ENCODE measurements at places on chromosomes 3 and 15.

DNA sequence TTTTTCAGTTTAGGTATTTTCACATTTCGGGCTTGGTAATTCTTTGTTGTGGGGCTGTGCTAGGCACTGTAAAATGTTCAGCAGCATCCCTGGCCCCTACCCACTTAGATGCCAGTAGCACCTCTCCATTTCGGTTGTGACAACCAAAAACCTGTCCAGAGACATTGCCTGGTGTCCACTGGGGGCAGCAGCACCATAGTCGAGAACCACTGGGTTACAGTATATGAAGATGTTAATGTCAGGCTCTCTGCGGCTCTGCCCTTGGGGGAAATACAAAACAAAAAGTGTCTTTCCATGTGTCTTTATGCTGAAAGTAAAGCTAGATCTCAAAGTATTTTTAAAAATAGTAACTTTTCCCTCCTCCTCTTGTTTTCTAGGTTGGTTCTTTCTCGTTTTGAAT is 177.2 kb downstream of the ITPR1 start:
- no peak for DNase-seq

DNA sequence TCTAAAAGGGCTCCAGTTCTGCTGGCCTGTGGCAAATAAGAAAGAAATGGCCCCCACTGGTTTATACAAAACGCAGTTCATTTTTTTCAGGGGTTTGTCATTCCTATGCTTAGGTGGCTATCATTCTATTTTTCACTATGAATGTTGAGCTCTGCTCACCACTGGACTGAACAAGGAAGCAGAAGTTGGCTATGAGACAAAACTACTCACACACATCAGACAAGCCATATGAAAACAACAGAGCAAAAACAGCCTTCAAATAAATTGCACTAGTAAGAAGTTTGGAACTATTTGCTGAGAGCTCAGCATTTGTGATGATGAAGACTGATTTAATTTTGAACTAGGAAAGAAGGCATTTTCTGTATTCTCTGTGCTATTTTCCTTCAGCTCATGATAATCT is 328.5 kb downstream of the MECOM start:
- no peak for DNase-seq

GRCh38 chr15:80384432-80384831 is 19.8 kb upstream of the ARNT2 start:
- no peak for DNase-seq

DNA sequence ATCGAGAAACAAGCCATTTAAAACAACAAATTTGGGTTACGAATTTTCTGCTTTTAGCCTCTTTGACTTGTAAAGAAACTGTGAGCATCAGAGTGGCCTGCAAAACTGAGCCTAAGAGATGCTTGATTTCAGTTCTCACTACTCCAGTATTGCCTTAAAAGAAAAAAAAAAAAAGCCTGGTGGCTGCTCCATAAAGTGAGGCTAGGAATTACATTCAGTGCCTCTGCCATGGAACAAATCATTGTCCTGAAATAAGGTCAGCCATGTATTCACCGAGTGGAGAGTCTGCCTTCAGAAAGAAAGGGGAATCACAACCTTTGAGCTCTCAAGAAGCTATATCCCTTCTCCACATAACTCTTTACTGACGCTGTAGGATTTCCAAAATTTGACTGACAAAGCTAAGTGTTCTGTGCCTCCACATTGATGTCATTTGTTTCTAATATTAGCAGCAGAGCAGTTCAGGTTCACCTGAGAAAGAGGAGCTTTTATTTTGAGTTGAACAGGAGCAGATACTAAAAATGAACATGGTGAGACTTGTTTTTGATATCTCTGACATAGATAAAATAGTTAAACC is 137.3 kb downstream of the SSR3 start:
- no peak for DNase-seq

GRCh38 chr3:184654375-184654774 is 57.5 kb downstream of the MAGEF1 start:
- no peak for DNase-seq

GRCh38 chr3:104005815-104006214 is 1360.9 kb upstream of the ALCAM start:
- DNase-seq: no peak

DNA sequence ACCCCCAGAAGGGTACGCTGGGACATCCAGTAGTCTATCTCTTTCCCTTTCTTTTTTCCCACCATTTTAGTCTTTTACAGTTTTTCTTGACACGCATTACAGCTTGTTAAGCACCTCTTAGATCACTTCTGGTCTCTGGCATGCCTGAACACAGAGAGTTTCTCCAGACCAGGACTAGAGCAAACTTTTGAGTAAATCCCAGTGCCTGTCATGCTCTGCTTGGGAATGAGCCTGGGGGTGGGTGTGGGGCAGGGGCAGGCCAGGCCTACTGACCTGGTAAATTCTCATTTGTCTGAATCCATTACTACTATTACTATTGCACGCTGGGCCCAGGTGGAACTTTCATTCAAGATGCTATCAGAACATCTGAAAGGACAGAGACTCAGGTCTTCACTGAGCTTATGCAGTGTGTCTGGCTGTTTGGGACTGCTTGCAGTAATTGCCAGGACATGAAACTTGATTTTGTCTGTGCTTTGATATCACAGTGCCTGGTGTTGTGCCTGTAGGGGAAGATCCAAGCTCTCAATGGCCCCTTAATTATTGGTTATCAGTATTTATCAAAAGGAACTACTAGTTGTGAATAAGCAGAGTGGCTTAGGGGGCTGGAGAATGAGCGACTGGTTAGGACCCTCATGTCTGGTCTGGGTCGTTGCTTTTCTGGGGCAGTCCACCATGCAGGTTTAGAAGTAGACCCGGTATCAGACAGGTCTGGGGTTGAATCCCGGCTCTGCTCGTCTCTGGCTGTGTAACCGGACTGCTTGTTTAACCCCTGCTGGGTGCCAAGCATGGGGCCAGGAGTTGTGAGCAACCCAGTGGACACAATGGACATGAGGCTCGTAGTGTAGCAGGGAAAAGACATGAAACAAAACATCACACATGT is 196.1 kb upstream of the TLE3 start:
- DNase-seq: no peak

DNA sequence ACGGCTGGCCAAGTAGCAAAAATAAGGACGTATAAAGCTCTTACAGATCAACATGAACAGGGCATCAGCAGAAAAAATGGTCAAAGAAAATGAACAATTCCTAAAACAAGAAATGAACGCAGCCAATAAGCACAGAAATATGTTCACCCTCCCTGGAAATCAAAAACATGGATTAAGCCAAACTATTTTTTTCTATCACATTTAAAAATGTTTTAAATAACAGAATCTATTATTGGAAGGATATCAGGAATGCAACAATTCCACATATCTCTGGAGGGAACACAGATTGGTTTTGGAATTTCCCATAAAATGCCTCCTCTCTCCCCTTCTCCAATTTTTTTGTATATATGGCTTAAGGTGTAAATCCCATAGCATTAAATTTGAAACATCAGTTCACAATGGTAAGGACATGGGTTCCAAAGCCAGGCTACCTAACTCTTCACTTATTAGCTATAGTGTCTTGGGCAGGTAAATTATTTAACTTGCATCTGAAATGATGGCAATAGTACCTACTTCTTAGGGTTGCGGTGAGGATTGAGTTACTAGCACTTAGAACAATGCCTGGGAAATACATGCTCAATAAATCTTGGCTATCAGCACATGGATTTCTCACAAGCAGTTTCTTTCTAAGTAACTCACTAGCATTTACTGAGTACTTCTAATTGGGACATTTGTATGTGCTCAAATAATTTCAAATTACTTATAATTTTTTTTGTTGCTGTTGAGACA is 10.1 kb downstream of the UACA start:
- no peak for DNase-seq

DNA sequence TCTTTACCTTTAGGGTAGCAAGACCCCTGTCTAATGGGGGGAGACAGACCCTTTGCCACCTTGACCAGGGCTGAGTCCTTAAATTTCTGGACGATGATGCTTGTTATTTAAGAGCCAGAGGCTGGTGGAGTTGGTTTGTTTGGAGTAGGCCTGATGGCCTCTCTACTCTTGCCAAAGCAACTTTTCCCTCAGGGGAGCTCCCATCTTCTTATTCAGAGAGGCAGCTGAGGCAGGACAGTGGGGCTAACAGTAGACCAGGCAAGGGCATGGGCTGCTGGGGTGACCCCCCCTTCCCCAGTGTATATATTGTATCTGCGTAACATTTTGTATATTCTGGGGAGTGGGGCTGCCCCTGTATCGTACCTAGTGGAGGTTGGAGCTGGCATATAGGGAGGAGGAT is 10.3 kb downstream of the RPS17 start:
- no peak for DNase-seq

GRCh38 chr15:45714590-45715488 is 80.0 kb downstream of the SQOR start:
- DNase-seq: no peak

DNA sequence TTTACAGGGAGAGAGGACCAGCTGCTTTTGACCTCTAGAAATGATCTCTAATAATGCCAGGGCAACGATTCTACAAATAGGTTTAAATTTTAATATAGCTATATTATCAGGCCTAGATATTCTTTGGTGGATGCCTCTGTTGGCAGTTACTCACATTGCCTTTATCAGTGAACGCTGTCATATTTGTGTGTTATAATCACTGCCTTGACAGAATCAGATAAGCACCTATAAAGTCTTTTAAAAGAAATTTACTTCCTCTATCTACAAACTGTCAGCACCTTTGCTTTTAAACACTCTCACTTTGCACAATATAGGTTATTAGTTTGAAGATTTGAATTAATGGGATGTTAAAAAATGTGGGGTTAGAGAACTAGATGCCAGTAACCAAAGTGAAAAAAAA is 324.1 kb downstream of the ZIC1 start:
- DNase-seq: no peak

DNA sequence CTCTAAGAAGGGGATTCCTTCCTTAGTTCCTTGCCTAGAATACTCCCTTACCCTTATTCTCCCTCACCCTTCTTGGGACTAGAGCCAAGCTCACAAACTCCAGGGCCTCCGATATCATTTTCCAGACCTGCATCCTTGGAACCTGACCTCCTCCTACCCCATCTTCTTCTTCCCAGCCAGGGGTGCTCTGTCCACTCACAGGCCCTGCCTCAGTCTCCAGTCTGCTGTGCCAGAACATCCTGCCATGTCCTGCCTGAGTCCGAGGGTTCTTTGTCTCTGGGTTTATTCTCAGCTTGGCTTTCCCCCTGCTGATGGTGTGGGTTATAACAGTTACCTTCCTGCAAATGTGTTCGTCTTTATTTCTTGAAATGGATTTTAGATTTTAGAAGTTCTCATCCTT is 59.9 kb upstream of the MCF2L2 start:
- DNase-seq: no peak

- no peak for DNase-seq
These were observed 59.6 kb upstream of the CASR start for GRCh38 chr3:122123850-122124249.

GRCh38 chr3:172067837-172068440 is 28.6 kb downstream of the FNDC3B start:
- no peak for DNase-seq

DNA sequence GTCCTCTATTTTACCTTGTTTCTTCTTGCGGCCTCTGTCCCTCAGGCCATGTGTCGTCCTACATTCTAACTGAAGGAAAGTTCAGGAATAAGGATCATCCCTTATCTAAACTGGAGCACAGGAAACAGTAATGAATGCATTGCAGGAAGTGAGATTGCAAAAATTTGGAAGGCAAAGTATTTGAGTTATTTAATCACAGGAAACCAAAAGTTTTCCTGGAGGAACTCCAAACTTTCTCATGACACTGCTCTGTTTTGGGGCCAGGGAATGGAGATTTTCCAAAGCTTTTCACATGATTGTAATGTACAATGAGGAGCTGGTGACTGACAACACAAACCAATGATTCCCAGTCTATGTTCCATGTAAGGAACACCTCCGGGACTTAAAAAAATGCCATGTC is 57.8 kb upstream of the PLSCR4 start:
- no peak for DNase-seq

DNA sequence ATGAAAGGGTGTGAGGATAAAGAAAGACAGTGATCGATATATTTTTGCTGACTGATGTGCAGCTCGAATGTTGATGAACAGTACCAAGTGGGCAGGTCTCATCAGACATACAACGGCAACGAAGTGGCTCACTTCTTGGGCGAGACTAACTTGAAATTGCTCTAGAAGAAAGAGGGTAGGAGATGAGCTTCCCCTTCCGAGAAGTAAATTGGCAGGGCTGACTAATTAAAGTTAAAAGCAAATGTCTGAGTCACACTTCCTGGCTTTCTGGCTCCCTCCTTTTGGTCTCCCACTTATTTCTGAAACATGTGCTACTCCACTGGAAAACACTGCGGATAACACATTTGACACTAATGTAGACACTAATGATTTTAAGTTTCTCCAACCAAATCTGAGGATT is 228.3 kb downstream of the ABHD5 start:
- DNase-seq: no peak

DNA sequence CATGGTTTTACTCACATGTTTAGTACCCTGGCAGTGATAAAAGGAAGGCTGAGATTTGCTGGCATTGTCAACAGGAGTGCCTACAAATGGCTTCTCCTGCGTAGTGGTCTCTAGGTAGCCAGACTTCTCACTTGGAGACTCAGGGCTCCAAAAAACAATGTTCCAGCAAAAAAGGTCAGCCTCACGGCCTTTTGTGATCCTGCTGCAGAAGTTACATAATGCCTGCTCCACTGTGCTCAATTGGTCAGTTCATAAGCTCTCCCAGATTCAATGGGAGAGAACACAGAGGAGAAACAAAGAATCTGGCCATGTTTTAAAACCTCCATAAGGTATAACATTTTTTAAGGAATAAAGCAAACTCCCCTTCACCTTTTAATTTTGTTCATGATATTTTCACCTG is 76.1 kb upstream of the CMSS1 start:
- DNase-seq: no peak

GRCh38 chr15:70126362-70126761 is 28.6 kb upstream of the TLE3 start:
- DNase-seq: no peak

DNA sequence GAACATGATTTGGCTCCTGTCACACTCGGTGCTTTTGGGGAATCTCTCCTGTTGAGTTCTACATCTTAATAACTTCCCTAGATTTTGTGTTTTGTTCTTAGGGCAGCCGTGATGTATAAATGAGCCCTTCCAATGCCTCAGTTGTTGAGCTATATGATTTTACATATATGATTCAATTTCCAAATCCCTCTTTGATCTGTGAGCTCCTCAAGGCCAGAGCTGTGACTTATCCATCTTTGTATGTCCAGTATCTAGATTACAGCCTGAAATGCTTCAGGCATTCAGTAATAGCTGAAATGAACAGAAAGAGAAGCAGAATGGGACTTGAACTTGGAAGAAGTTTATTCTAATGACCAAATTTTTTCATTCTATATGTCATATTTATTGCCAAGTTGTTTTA is 26.6 kb downstream of the CGGBP1 start:
- no peak for DNase-seq

DNA sequence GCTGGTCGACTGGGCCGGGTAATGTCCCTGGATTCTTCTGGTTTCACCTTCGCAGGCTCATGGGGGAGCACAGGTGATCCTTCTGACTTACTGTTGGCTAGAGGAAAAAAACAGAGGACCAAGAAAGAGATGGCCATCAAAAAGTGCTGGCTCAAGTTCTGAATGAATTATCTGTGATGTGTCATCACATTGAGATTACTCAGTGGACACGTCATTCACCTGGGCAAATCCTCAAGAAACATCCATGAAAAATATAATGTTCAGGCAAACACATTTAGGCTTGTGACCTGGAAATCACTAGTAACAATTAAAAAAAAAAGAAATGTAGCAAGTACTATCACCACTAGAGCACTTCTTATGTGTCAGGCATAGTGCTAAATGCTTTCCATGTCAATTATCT is 81.5 kb upstream of the SLC2A2 start:
- DNase-seq: no peak

GRCh38 chr3:24271228-24271627 is 223.4 kb downstream of the THRB start:
- no peak for DNase-seq

GRCh38 chr15:90873998-90874605 is 5.7 kb downstream of the FURIN start:
- no peak for DNase-seq
